NCI-H226 (cell line): ENCODE measurements at places on chromosomes 4 and X.

DNA sequence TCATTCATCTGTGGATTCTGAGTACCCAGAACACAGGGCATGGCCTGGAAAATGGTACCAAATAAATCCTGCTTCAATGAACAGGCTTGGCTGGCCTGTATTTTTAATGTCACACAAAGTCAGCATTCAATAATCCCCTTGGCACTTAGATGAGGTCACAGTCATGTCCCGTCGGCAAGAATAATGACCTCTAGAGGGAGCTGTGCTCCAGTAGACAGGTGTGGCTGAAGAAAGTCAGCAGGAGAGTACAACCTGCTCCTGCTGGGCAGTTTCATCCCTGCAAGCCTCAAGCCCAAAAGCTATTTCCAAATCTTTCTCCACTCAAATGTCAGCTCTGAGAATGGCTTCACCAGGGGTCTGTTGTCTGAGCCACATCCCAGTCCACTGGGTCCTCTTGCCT lies 404.0 kb upstream of the F9 start:
- no peak for DNase-seq

- no peak for DNase-seq
Measured at GRCh38 chrX:63961964-63962363, 176.9 kb upstream of the ARHGEF9 start.

DNA sequence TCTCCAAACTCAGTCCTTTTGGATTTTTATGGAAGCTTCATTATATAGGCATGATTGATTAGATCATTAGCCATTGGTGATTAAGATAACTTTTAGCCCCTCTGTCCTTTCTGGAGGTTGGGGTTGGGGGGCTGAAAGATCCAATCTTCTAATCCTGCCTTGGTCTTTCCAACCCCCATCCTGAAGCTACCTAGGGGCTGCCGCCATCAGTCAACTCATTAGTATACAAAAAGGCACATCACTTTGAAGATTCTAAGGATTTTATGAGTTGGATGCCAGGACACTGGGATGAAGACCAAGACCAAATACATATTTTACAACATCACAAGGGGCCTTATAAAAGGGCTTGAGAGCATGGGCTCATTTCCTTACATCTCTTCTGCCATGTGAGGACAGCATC lies 47.5 kb downstream of the CYTL1 start:
- DNase-seq: no peak

GRCh38 chr4:177227636-177228035 lies 82.0 kb upstream of the NEIL3 start:
- no peak for DNase-seq

DNA sequence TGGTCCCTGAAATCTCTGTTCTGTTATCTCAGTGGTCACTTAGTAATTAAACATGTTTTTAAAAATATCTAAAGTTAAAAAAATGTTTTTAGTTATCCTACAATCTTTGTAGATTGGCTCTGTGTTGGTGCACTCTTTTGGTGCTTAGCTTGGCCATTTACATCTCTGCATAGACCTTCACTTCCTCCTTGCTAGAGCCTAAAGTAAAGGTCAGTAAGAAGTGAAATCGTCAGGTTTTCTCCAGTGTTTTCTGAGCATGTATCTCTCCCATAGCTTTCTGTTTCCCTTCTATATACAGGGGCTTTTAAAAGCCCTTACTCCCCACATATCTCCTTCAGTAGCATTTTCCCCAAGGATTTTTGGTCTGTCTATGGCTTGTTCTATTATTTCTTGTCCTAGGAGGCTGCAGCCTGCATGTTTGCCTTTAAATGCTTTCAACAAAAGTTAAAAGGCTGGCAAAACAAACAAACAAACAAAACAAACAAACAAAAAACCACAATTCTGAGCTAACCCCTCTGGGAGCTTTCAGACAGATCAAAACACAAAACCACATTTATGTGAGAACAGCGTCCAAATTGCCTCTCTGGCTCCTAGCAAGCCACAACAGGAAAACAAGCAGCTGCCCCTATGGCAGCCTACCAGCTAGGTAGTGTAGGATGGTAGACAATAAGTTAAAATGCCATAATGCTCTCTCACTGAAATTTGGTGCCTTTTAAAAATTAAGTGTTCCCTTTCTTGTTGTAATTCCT lies 27.3 kb upstream of the GPRASP2 start:
- DNase-seq: no peak

DNA sequence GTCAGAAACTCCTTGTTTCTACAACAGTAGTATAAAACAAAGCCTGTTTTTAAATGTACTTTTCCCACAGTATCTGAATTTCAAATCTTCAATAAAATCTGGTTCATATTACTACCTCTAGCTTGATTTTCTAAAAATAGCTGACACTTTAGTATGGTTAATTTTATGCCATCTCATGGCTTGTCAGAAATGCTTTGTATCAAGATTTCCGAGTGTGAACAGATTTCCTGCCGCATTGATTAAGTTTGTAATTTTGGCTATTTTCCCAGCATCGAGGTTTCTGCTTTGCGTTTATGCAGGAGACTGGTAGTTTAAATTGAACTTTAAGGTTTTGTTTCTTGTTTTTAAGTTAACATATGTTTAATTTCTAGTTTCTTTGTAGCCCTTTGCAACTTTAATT lies 44.2 kb downstream of the CLCN3 start:
- DNase-seq: no peak

- DNase-seq: no peak
Measured at GRCh38 chrX:1011691-1012283, 200.7 kb downstream of the CRLF2 start.

- no peak for DNase-seq
Measured at GRCh38 chr4:76527666-76528065, 92.6 kb downstream of the SHROOM3 start.

GRCh38 chr4:81639248-81639647 lies 167.5 kb upstream of the RASGEF1B start:
- no peak for DNase-seq

- no peak for DNase-seq
Measured at GRCh38 chr4:165383591-165384073, 4.8 kb downstream of the CPE start.

DNA sequence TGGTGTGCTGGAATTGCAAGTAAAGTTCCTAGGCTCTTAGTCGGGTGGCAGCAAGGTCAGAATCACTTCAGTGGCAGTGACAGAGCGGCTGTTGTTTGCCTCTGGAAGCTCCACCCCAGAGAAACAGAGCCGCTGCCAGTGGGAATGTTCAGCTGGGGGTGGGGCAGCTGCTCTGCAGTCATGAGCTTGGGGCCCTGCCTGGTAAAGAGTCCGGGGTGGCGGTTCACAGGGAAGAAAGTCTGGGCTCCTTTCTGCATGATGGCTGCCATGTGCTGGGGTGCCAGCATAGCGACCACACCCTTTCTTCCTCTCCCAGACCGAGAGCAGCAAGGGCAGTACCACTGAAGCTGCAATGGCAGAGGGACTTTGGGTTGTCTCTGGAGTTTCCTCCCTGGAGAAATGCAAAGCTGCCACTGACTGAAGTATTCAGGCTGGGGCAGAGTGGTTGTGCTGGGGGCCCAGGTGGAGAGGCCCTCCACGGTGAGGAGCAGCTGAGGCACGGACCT lies 108.8 kb upstream of the CENPE start:
- no peak for DNase-seq

- peak; percentile 5 for DNase-seq
Measured at GRCh38 chr4:88706574-88706973, 8.9 kb upstream of the NAP1L5 start.

DNA sequence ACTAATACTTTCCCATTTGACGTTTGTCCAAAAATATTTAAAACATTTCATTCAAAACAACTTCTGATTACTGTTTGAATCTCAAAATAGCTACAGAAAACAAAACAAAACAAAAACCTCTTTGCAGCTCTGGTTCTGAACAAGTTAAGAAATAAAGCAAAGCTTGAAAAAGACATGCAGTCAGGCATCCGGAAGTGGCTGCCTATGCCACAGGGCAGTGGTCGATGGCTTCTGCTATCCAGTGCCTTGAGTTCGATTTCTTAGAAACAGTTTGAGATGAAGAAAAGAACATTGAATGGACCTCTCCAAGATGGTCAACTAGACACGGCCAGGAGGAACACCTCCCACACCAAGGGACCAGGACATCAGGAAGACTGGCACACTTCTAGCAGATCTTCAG lies 125.3 kb downstream of the SCFD2 start:
- no peak for DNase-seq

GRCh38 chr4:150248181-150248580 lies 169.9 kb downstream of the DCLK2 start:
- DNase-seq: no peak

GRCh38 chrX:72038016-72038415 lies 93.7 kb downstream of the RTL5 start:
- DNase-seq: no peak

DNA sequence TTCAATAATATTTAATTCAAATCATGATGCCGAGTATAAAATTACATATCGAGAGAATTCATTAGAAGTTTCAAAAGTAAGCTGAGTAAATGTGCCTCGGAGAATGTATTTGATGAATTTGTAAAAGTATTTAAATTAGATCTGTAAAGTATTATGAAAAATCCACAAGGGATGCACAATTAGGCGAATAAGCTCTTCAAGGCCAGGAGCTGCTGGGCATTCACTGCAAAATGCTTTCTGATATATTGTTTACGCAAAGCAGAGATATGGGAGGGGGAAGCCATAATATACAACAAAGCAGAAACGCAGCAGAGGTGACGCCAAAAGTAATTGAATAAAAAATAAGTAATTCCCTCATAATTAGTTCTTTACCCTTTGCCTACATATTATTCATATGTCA lies 1121.5 kb upstream of the TENM3 start:
- no peak for DNase-seq

GRCh38 chrX:45566456-45566855 lies 365.8 kb upstream of the DIPK2B start:
- DNase-seq: no peak
